Kidney glomerular epithelial cell (primary cell): ENCODE measurements at places on chromosomes 7 and 10.

DNA sequence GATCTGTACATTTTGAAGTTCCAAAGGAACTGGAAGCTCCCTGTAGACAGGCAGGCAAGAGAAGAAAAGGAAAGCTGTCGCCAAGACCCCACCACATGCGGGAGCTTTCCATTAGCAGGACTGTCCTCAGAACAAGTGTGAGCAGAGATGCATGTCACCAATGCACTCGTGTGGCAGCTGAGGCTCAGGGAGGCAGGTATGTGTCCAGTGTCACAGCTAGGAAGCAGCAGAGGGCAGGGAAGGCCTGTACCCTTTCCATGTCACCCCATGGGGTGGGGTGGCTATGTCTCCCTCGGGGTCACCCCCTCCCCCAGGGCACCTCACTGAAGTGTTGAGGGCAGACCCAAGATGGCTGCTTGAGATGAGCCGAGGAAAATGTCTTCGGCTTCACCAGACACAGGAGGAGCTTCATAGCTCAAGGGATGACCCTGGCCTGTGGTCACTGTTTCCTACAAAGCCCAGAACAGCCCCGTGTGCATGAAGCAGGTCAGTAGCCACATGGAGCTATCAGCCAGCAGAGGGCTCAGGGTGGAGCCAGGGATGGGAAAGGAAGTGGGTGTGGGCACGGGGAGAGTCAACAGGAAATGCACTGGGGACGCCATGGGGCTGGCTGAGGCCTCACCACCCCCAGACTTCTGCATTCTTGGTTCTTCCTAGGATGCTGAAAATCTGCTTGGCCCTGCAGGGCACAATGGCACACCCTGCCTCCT, 96.6 kb downstream of the FAM53B start:
- DNase-seq: no peak

- DNase-seq: peak; percentile 70
These were observed 5.2 kb downstream of the DMBT1 start for GRCh38 chr10:122565766-122566206.

DNA sequence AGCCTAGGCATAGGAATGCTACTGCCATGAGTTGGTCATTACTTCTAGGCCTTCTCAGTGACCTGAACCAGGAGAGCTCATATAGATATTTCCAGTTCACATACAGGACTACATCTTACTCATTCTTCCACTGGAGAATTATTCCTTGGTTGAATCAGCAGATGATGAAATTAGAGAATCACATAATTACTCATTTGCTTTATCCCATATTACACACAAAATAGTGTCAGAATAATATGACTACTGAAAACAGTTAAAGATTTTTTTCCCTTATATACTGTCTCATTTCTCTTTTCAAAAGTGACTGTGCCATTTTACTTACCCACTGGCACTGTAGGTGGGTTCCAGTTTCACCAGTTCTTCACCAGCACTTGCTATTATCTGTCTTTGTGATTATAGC, 18.5 kb downstream of the BMS1 start:
- DNase-seq: no peak

DNA sequence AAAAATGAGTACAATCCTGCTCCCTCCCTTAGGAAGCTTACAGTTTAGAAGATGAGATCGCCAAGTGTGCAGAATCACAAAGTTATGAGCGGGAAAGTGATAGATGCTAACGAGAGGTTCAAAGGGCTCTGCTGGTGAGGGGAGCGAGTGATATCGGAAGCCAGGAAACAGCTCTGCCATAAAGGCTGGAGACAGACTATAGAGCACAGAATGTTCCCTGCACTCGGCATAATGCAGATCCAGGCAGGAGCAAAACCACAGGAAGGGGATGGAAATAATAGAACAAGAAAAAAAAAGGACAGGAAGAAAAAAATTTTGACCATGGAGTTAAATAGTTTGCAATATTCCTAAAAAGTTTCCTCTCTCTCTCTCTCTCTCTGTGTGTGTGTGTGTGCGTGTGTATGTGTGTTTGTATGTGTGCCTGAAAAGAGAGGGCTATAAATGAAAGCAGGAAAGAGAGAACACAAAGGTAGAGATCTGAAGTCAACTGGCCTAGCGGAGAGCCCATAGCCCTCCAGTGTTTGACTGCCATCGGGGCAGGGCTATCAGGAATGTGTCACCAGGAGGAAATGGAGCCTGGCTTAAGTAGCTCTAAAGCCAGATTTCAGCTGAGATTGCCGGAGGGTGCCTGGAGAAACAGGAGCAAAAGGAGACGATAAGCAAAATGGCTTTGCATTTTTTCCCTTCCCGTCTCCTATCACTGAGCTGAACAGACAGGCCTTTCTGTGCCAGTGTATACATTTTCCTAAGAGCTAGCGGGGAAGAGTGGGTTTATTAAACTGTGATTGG, 175.8 kb upstream of the LYZL1 start:
- no peak for DNase-seq

DNA sequence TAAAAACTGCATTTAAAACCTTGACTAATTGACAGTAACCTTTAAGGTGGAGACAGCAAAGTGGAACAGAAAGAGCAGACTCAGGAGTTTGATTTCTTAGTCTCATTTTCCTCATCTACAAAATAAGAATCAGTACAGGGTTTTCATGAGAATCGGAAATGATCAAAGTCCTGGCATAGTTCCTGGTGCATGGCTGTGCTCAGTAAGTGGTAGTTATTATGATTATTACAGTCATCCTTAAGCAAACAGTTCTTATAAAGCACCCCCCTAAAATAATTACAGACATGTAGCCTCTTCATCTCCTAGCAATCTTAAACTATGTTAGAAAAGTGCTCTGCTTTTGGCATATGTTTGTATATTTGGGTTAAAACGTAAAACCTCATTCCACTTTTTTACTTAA, 18.0 kb downstream of the NEBL start:
- DNase-seq: no peak

DNA sequence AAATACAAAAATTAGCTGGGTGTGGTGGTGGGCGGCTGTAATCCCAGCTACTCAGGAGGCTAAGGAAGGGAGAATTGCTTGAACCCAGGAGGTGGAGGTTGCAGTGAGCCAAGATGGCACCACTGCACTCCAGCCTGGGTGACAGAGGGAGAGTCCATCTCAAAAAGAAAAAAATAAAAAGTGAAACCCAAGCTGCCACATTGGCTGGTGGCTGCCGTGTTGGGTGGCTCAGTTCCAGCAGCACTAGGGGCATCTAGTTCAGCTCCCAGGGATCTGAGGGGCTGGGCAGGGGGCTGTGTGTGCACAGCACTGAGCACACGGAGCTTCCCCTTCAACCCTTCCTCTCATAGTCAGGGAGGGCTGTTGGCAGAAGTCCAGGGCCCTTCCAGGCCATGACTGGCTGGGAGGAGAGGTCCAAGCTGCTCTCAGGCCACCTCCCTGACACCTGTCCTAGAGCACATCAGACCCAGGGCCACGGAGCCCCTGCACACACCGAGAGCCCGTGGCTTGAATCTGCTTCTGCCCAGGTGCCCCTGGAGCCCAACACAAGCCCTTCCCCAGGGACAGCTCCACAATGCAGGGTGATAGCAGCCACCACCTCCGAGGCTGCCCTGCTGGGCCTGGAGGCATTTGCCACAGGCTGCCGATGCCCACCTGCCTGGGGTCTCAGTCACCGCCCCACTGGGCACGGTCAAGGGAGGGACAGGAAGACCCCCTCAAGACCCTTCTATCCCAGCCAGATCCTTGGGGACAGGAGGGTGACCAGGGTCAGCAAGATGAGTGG, 47.3 kb downstream of the YKT6 start:
- no peak for DNase-seq

DNA sequence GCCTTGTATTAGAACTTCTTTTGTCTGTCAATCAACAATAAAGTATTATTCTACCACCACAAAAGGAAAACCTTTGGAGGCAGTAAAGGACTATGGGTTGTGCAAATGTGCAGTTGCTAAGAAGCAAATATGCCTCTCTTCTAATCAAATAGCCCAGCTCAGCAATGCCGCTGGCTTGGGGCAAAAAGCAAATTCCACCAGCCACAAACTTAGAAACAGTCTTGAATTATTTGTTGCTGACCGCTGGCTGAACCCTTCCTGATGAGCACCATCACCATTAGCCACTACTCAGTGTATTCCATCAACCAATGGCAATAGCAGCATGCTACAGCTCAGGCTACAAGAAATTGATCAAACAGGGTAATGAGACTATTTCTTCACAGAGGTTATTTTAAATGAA, 51.0 kb downstream of the SKAP2 start:
- DNase-seq: no peak

DNA sequence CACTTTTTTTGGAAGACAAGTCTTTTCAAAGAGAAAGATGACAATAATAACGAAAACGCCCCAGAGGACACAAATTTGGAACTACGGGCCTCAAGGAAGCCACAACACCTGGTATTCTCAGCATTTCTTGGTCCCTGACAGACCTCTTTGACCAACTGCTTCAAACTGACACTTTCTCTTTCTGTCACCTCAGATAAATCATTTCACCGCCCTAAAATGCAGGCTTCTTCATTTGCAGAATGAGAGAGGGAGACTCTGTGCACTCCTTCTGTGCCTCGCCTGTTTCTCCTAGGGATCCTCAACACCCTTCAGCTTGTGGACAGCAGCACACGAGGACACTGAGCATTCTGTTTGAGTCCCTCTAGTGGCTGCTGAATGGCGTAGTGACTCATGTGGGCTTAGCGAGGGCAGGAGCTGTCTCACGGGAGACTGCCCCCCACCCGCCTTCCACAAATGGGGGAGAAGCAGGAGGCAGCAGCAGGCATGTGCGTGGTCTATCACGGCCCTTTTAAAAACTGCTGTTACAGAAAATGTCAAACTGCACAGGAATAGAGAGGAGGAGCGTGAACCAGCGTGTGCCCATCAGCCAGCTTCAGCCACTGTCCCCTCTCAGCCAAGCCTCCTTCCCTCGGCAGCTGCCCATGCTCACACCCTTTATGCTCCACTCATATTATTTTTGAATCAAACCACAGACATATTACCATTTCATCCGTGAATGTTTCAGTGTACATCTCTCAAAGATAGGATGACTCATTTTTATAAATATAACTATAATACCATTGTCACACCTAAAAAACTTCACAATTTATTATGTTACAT, 41.4 kb downstream of the GSDME start:
- DNase-seq: no peak

- DNase-seq: no peak
These were observed 317.7 kb downstream of the CAMK1D start for GRCh38 chr10:12667052-12667451.

- DNase-seq: no peak
These were observed 117.9 kb downstream of the TEX36 start for GRCh38 chr10:125565046-125565445.

DNA sequence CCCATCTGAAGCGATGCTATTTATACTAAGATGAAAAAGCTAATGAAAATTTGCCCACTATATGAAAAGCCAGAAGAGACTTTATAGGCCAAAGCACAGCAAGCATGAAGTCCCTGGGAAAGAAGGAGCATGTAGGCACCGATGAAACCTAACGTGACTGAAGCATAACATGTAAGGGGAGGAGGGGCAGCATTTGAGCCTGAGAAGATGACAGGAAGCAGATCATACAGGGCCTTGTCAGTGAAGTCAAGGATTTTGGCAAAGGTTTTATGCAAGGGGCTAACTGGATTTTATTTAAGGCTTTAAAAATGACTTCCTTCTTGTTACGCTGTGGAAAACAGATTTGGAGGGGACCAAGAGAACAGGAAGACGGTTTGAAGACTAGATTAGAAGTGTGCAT, 744.0 kb downstream of the PHTF2 start:
- DNase-seq: no peak

GRCh38 chr7:130845581-130846085, 111.6 kb upstream of the KLF14 start:
- DNase-seq: no peak

DNA sequence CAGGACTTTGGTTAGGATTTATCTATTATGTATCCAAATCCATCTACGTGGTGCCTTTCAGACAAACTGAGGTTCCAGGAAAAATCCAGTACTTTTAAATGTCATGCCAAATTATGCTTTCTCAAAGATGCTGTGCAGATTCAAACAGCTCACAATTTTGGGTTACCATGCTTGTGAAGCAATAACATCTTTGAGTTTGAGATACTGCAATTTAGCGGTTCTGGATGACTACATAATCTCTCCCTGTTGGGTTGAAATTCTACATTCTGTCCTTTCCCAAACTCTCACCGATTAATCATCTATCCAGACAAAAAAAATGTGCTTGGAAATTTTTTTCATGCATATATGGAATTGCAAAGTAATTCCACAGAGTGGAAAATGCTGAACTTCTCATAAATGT, 3.5 kb downstream of the RHOBTB1 start:
- DNase-seq: no peak

GRCh38 chr7:30929686-30930085, 18.0 kb downstream of the AQP1 start:
- DNase-seq: no peak

- no peak for DNase-seq
These were observed 19.6 kb upstream of the PAPSS2 start for GRCh38 chr10:87640043-87640442.

DNA sequence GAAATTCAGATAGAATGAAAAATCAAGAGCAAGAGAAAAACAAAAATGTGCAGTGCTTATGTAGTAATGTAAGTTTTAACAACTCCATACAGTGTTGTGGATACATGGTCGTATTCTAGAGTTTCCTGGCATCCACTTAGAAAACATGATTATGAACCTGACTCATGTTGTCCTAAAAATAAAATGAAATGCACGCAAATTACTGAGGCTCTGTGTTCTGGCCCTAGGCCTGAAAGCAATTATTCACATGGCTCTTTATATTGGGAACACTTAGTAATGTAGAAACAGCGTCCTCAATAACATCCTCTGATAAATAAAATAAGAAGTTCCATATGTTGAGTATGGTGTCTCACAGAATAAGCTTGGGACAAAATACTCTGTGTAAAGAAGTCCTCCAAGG, 200.2 kb upstream of the SEMA3E start:
- DNase-seq: no peak

DNA sequence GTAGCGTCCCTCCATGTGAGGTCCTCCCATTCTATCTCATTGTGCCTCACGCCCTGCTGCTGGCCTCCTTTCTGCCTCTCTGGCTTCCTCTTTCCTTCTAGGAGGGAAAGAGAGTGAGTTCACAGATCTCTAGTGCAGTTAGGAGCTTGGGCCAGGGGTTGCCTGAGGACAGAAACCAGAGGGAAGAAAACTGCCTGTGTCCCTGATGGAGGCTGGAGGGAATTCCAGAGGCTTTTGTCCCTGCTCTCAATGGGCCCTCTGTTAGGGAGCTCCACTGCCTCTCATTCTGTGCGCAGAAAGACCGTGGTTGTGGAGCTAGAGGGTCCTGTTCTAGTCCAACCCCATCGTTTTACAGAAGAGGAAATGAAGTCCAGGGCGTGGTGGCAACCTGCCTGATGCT, 4.6 kb downstream of the MARVELD1 start:
- DNase-seq: no peak

DNA sequence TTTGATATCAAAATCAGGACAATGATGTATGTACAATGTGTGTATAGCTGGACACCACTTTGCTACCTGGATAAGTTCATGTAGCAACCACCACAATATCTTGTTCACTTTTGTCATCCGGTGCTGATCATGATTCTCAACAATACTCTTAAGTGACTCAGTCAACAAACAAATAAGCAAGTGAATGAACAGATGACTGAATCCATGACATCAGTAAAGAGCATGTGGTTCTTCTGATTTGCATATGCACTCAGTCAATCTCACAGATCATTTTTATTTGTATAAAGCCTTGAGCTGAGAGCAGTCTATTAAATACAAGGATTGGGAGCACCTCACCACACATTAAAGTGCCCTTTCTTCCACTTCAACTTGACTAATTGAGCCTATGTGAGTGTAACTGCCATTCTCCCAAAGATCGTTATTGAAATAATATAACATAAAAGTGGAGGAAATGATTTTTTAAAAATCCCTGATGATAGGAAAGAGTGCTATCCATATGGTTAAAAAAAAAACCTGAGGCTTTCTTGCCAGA, 69.5 kb downstream of the NPSR1 start:
- no peak for DNase-seq

- DNase-seq: no peak
These were observed 37.5 kb downstream of the AGAP4 start for GRCh38 chr10:45809837-45810236.
